ENCODE measurements at places on chromosomes 2 and 18. TPM values are rescaled to one million over a fixed set of nuclear protein-coding genes. Genes with fewer than 3 reads are reported as not detected.

Gene FHOD3
- total RNA-seq: 32.0 TPM

Gene GKN1
- not detected for total RNA-seq

Gene LYG2
- 16.5 TPM for total RNA-seq

Gene GRP
- 2.4 TPM for total RNA-seq

Gene UBE2F
- 18.8 TPM for total RNA-seq

Gene CYP1B1
- total RNA-seq: 14.1 TPM

Gene SERPINB10
- total RNA-seq: 3.9 TPM

Gene TBR1
- 0.30 TPM for total RNA-seq

Gene PLEK
- 12.8 TPM for total RNA-seq

Gene KIAA2012
- total RNA-seq: 0.10 TPM

- DNase-seq: no peak
Measured at GRCh38 chr18:65057439-65058083, 693.3 kb upstream of the CDH7 start.

DNA sequence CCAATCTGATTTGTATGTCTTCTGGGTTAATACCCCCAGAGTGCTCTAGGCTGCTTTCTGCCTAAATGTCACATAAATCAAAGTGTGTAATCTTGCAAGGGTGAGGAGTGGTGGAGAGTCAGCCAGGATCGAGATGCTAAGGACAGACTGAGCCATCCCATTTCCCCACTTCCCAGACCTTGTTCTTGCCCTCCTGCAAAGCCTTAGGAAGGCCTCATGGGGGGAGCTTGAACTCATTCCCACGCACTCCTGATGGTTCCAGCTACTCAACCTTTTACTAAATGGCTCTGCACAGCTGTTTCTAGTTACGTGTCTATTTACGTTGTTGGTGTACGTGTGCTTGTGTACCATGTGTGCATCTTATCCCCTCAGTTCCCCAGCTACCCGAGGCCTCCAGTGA, 423.6 kb upstream of the TNP1 start:
- DNase-seq: peak; percentile 47

DNA sequence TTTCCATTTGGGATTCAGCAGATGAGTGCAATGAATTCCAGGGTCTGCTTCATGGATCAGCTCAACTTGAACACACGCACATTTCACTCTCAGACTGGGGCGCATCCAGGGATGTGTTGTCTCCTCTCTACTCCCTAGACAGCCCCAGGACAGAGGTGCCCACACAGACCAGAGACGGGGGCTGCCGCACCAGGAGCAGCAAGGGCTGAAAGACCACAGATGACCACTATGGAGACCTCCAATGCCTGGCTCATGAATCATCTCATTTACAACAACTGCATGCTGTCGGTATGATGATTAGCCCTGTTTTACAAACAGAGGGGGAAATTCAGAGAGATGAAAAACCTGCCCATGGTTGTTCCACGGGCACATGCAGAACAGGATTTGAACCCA, 63.1 kb downstream of the CYP26B1 start:
- DNase-seq: peak; percentile 21

DNA sequence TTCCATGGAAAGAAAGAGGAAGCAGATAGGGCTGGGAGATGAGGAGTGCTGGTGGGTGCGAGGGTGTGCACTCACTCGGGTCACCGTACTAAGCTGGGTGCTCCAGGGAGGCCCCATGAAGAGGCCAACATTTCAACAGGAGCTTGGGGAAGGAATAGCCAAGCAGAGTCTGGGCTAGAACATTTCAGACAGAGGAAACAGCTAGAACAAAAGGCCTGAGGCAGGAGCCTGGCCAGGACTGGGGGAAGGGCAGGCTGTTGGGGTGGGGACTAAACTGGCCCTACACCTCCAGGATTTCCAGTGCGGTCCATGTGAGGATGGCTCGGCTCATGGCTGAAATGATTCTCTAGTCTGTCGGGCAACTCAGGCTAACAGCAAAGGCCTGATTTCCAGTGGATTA, 90.8 kb downstream of the ZFP36L2 start:
- DNase-seq: no peak

DNA sequence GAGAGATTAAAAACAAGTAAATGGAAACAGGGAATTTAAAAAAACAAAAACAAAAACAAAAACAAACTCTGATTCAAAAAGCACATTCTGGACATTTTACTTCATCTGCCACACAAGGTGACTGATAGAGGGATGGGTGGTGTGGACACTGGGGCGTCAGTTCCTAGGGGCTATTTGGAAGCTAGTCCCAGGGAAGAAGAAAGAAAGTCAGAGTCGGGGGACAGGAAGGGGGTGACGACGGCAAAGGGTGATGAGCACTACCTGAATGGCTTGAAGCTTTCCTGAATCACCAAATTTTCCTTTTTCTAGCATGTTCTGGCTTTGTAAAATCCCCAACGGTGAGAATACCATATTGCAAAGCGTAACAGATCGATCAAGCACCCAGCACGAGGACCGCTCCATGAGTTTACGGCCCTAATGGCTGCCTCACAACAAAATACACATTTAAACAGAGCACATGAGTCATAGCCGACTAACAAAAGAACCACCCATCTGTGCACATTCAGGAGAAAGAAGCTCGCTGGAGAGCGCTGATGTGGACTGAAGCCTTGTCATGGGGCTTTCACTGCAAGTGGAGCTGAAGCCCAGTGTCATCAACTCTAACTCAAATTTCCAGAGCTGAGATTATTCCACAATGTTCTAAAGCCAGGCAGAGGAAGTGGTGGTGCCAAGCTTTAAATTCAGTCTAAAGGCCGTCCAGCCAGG, 178.9 kb downstream of the LNPK start:
- no peak for DNase-seq

GRCh38 chr2:57876313-57876712, 170.3 kb upstream of the VRK2 start:
- DNase-seq: no peak

GRCh38 chr2:11498543-11499034, 32.6 kb upstream of the E2F6 start:
- peak; percentile 84 for DNase-seq

DNA sequence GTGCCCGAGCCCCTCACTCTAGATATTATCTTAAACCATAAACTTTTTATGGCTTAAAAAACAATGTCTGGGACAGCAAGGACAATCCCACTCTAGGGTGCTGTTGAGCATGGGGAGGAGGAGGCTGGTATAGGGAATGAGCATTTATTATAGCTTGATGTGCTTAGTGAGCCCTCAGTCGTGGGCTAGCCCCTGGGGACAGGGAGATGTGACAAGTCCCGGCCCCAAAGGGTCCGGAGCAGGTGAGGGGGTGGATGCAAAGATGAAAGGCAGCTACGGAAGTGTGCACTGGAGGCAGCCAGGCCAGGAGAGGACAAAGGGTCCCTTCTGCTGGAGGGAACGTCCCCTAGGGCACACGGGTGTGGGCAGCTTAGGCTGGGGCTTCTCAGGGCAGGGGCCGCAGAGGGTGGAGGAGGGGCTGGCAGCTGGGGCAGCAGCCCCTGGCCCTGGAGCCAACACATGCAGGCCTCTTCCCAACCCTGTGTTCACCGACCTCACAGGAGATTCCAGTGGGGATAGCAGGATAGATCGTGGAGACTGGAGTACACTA, 106.3 kb upstream of the GPC1 start:
- DNase-seq: no peak

DNA sequence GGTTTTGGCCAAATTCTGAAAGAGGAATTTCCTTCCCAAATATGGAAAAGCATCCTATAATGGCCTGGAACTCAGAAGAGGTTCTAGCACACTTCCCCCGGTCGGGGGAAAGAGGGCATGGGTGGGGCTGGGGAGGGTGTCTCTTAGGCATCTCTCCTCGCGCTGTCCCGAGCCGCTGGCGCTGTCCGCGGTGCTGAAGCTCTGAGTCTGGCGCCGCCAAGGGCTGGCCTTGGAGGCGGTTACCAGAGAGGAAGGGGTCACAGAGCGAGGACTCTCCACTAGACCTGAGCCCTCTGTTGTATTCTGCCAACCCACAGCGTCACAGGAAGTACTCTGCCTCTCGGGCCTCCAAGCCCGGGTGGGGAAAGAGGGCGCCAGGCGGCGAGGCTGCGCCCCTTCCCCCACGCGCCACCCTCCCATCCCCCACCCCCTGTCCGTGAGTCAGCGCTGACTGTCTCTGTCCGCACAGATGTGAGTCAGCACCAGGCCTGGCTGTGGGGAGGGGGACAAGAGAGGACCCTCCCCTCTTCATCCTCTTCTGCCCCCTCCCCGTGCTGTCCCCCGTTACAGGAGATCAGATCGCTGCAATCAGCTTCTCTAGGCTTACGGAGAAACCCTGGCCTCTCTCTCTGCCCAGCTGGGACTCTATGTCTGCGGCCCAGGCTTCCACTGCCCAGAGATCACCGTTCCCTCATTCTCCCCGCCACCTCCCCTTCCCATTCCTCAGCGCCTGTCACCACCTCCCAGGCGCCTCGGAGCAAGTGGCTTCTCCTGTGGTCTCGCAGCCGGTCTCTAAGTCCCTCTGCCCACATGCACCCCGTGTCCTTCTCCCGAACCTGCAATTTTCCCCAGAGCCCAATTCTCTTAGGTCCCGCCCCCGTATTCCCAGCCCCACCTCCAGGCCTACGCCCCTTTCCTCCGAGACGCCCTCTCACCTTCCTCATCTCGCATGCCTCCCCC, 779 bp downstream of the PTPRN start:
- no peak for DNase-seq
